Fibroblast of skin of back (primary cell): ENCODE measurements at places on chromosomes 6 and 20.
A peak's percentile ranks its signal among the peaks of the same experiment; 100 is the strongest.

GRCh38 chr6:47428288-47428687 is 49.3 kb upstream of the CD2AP start:
- no peak for DNase-seq

- no peak for DNase-seq
Observed at GRCh38 chr6:81934936-81935335, 182.5 kb upstream of the TENT5A start.

DNA sequence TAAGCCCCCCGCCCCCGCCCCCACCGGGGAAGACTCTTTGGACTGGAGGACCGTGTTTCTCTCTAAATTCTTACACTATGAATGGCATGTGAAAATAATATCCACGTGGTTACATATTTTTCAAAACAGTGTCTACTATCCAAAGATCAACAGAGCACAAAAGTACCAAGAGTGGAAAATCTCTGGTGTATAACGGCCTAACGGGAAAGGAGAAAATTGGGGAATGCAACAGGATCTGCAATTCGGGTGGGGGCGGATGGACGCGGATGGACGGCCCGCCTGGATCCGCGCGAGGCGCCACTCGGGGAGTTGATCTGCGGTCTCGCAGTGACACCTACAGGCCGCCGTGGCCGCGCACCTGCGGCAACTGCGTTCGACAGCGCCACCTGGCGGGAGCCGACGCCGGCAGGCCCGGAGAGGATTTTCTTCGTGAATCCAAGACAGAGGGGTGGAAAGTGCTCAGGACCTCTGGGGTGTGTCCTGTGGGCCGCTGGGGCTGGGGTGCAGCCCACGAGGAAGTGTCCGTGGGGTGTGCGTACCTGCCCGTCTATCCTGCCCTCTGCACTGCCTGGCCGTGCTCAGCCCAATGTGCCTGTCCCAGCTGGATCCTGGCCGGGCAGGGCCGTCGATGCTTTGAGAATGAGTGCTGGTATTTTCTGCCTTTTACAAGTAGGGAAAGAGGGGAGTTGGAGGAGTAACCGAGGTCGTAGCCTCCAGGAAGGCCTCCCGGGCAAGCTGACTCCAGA is 18.6 kb downstream of the ANKRD60 start:
- peak; percentile 60 for DNase-seq

DNA sequence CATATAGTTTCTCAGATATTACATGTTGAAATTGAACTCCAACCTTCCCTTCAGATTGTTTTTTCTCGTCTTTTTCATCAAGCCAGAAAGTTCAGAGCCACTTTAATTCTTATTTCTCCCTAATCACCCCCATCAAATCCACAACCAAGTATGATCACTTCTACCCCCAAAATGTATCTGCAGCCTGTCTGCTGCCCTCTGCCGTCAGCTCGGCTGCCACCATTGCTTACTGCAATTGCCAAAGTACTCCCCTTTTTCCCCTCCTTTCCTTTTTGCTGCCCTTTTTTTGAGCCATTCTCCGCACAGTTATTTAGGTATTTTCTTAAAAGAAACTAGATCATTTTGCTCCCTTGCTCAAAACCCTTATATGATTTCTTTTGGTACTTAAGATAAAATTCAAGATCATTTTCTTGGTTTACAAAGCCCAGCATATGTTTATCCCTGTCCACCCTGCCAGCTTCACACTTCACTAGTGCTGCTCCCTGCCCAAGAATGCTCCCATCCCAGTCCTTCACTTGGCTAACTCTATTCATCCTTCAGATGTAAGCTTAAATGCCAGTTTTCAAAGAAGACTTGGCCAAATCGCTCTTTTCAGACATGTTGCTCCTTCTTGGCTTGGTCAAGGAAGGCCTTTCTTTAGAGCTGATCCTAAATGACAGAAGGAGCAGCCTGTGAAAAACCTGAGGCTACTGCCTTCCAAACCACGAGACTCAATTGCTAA is 63.7 kb downstream of the SH3BGRL2 start:
- no peak for DNase-seq

- DNase-seq = no peak
Observed at GRCh38 chr6:156794546-156795354, 17.6 kb downstream of the ARID1B start.

DNA sequence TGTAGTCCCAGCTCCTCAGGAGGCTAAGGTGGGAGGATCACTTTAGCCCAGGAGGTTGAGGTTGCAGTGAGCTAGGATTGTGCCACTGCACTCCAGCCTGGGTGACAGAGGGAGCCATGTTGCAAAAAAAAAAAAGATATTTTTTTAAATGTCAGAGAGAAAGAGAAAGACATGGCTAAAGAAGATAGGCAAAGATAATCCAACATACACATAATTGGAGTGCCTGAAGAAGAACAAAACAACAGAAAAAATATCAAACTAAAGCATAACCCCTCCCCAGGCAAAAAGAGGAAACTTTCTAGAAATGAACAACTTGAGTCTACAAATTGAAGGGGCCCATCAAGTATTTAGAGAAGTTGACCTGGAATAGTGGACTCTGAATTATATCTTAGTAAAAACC is 14.0 kb upstream of the GRM4 start:
- DNase-seq = no peak

DNA sequence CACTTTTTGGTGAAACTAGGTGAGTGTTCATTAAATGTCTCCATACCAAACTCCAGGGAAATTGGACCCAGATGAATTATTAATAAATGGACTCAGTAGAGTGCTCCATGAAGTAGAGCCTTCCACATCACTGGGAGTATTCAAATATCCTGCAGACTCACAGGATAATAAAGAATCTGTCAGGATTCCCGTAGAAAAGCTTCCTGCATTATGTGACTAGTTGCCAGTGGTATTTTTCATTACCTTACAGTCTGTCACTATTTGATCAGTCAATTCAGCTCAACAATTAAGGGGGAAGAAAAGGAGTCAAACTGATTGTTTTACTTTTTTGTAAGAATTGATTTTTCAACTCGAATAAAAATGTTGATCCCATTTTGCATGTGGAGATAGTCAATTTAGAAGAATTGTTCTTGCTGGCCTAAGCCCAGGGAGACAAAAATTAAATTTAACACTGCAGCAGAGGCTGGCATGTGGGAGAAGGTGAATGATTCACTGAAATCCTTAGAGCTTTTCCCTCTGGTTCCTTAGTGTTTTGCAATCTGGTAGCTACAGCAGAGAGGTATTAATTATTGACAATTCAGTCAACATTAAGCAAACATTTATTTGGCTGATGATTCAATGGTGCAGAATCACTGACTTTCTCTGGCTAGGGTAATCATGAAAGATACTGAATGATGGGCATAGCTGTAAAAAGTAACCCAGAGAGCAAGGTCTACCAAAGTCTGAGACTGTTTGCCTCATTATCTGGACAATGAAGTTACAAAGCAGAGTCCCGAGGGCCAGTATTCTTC is 442.4 kb downstream of the CD83 start:
- no peak for DNase-seq

DNA sequence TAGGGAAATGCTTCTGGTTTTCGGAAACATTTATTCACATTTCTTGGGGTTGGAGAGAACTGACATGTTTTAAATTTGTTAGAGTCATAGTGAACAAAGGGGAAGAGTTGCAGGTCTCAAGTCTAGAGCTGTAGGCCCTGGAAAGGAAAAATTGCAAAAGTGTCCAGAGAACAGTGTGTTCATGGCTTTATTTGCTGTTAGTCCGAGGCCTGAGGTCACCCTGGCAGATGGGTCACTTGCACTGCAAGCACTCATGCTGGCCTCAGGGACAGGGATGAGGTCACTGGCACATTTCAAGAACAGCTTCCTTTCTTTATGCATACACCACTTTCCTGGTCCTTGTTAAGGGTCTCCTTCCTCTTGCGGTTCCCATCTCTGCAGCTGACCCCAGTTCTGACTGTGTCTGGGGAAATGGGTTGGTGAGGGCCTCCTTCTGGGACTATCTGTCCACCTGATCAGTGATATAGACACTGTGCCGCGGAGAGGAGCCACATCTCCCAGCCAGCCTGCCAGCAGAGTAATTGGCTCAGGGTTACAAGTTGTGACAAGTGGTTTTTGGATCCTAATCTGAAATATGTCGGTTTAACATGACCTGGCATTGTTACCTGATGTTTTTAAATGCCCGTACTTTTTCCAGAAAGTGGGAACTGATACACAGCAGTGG is 194.0 kb downstream of the EYA4 start:
- DNase-seq = no peak

DNA sequence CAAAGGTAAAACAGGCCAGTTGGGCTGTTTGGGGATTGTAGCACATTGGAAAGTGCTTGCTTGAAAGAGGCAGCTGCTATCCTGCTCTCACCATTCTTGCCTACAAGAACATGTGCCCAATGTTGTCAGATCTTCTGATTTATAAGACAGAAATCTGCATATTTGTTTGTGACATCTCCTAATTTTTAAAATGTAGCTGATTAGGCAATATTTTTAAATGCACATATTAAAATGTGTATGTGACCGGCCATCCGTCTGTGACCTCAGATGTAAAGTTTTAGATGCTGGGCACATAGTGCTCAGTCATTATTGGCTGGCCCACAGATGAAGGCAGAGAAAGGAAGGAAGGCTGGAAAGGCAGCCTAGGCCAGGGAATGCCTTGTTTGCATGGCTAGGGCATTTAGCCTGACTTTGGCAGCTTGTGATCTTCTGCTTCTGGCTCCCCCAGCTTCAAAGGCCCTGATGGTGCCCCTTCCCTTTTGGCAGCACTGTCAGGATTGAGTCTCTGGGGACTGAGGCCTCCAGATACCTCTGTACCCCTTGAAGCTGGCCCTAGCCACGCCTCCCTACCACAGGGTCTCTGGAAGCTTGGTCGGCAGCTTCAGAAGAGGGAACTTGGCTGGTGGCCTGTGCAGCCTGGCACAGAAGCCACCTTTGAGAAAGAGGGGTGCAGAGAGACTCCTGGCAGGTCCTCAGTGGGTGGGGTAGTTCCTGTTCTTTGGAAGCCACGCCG is 6.4 kb downstream of the SNPH start:
- DNase-seq = no peak

DNA sequence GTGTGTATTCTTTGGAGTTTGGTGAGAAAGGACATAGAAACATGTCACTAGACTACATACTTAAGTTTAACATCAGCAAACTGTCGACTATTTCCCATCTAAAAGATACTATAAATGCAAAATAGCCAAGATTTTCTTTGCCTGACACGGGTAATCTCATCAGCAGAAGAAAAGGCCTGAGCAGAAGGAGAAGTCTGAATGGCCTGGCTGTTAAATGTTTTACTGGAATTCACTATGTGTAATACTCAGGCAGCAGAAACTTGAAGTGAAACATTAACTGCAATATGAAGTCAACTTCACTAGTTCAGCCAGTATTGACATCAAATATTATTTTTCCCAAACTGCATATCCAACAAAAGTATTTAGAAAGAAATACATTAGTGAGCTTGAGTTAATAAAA is 6.4 kb upstream of the DSE start:
- no peak for DNase-seq

DNA sequence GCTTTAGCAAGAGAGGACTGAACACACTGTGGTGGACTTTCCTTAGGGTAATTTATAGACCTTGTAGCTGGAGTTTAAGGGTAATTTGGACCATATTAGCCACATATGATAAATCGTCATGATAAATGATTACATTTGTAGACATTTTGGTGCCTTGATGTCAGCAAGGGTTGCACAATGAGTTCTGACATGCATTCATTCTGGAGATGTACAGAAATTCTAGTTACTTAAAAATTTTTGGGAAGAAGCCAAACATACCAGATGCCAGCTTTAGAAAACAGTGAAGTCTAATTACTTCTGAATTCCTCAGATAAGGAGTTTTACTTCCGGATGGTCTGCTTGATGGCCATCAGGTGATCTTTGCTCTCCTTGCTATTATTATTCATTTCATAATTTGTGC is 653.1 kb downstream of the TBC1D32 start:
- no peak for DNase-seq

- no peak for DNase-seq
Observed at GRCh38 chr6:100453701-100454521, 10.8 kb downstream of the SIM1 start.

DNA sequence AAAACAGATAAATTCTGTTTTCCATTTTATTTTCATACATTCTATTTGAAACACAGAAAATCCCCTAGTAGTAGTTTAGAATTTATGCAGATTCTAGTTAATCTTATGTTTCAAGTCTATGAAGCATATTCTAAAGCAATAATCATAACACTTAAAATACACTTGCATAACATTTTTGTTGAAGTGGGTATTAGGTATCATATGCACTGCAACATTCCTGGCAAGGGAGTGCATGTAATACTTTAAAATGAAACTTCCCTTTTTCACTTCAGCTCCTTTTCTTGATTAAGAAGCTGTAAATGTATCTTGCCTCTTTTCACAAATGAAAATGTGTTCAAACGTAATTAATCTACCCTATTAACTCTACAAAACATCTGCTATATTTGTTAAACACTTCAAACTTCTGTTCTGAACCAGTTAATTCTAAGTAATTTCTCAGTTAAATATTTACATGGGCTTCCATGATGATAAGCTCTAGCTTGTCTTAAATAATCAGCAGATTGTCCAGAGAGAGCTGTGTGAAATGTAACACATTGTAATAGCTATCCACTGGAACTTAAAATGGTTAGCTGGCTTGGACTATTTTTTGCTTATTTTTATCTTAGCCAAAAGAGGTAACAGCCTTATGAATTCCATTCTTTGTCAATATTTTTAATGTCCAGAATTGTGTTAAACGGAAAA is 192.8 kb downstream of the COL19A1 start:
- no peak for DNase-seq

GRCh38 chr6:28673787-28674671 is 148.3 kb downstream of the GPX5 start:
- peak; percentile 66 for DNase-seq

DNA sequence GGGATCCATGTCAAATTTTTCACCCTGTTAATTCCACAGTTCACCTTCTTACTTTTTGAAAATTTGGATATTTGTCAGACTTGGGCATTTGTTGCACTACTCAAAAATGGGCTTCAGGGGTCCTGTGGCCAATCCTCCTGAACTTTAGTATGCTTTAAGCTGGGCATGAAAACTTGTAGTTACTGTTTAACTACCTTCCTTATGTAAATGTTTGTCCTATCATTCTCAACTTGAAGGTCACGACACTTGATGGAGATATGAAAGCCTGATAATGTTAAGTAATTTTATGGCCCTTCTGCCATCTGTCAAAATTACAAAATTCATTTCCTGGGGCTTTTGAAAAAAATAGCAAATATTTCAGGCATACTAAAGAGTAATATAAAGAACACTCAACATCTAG is 4.2 kb upstream of the ZNF311 start:
- no peak for DNase-seq

DNA sequence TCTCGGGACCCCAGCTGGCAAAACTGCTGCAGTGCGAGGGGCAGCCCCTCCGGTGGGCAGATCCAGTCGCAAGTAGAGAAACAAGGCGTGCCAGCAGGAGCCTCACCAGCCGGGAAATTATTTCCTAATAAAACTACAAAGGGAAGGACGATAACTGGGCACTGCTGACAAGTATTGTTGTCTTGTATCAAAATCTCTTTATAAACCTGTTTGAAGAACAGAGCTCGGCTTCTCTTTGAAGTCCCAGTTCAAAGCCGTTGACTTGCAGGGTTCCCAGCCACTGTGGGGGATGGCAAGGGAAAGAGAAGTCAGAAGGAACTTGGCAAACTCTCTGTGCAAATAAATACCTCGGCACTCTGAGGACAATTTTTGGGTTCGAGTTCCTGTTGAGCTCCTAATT is 504.5 kb downstream of the CD83 start:
- no peak for DNase-seq
